ENCODE measurements at places on chromosomes 13 and 19.

DNA sequence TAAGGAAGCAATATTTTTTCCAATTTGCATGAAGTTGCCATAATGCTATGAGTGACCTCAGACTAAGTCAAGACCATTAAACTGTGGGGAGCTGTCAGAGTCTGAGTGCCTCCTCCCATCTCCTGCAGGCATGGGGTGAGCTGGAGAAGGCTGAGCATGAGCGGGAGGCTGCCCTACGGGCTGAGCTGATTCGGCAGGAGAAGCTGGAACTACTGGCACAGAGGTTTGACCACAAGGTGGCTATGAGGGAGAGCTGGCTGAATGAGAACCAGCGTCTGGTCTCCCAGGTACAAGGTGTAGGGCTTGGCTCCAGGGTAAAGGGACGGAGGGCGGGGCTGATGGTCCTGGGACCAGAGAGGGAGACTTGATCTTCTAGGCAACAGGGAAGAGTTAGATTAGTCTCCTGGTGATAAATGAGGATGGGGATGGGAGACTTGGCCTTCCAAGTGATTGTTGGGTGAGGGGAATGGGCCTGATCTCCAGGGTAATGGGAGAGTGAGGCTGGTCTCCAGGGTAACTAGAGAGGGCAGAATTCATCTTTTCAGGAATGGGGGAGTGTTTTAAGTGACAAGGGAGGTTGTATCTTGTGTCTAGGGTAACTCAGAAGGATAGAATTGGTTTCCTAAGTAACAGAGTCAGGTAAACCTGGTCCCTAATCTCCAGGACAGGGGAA is 36.0 kb downstream of the SPTBN4 start:
- no peak for DNase-seq

DNA sequence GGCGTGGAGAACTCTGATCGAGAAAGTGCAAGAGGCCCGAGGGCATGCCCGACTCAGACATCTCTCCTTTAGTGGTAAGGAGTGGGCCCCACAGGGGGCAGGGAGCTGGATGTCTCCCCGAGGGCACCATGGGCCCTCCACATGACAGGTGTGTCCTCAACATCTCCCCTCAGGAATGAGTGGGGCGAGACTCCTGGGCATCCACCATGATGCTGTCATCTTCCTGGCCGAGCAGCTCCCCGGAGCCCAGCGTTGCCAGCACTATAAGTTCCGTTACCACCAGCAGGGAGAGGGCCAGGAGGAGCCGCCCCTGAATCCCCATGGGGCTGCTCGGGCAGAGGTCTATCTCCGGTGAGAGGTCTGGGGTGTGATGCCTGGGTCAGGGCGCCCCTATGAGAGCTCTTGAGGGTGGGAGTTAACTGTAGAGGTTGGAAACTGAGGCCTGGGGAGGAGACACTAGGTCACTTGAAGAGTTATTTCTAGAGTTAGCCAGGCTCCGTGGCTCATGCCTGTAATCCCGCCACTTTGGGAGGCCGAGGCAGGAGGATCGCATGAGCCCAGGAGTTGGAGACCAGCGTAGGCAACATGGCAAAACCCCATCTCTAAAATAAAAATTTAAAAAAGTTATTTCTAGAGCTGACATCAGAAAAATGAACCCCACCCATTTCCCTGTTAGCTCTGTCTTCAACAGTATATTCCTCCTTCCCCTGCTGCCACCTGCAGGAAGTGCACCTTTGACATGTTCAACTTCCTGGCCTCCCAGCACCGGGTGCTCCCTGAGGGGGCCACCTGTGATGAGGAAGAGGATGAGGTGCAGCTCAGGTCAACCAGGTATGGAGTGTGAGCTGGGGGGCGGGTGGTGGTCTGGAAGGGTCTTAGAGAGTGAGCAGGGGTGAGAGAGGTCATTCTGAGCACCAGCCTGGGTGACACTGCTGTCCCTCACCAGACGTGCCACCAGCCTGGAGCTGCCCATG is 5.1 kb downstream of the IGFLR1 start:
- no peak for DNase-seq

- no peak for DNase-seq
Measured at GRCh38 chr13:59566561-59566960, 597.2 kb downstream of the DIAPH3 start.

GRCh38 chr19:35120898-35121297 is 5.3 kb downstream of the FXYD3 start:
- DNase-seq: no peak

GRCh38 chr19:16608290-16608739 is 19.7 kb downstream of the MED26 start:
- no peak for DNase-seq

DNA sequence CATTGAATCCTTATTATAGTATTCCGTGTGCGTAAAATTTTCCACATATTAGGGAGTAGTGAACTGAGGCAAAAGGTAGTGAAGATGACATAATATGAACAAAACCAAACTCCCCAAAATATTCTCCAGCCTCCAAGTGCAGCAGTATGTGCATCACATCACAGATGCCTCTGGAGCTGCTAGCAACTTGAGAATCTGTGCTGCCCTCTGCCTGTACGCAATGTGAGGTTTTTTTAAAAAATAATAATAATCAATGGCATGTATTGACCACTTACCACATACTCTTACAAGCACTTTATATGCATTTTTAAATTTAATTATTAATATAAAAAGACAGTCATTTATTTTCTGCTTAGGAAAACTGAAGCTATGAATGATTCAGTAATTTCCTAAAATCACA is 583.0 kb upstream of the SPRY2 start:
- DNase-seq: no peak

DNA sequence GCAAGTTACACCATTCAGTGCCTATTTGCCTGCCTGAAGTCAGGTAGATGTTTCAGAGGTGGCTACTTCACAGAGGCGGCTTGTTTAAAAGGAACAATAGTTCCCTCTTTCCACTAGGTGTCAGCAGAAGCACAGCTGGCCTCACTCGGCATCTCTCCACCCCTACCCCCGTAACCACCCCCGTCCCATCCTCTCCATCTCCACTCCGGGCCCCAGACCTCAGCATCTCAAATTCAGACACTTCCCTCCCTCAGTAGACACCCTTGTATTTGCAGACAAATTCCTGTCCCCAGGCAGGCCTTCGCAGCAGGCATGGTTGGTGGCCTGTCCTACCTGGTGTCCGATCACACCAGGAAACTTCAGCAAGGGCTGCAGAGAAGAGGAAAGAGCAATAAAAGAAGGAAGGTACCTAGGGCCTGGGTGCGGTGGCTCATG is 9.1 kb upstream of the DPP9 start:
- peak; percentile 48 for DNase-seq

DNA sequence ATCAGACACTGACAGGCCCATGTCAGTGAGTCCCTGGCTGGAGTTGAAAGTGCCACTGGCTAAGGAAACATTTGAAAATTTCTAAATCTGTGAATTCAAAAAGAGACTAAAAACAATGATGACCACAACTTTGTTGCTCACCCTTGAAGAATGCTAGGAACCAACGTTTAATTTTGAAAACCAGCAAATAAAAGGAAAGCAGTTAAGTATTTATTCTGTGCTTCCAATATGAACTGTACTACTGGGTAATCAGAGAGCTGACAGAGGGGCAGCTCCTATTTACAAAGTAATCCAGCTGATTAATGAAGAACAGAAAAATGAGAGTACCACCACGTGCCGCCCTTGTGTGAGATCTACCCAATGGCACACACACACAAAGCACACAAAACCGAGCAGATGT is 44.7 kb upstream of the LATS2 start:
- DNase-seq: no peak

DNA sequence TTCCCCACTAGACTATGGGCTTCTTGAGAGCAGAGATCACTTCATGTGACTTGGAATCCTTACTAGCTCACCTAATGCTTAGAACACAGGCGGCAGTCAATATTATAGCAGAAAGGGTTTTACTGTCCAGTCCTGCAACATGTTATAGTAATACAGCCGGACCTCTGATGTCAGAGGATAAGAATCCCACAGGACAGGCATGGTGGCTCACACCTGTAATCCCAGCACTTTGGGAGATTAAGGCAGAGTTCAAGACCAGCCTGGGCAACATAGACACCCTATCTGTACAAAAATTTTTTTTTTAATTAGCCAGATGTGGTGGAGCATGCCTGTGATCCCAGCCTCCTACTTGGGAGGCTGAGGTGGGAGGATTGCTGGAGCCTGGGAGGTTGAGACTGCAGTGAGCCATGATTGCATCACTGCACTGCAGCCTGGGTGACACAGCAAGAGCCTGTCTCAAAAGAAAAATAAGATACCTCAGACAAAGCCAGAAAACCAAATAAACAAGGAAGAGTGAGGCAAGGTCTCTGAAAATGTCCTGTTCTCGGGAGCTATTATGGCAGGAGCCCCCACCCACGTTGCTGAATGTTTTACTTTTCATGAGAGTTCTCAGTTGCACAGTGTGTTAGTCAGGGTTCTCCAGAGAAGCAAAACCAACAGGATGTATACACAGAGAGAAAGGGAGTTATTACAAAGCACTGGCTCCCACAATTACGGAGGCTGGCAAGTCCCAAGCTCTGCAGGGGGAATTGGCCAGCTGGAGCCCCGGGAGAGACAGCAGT is 100.8 kb downstream of the UBL3 start:
- DNase-seq: no peak

DNA sequence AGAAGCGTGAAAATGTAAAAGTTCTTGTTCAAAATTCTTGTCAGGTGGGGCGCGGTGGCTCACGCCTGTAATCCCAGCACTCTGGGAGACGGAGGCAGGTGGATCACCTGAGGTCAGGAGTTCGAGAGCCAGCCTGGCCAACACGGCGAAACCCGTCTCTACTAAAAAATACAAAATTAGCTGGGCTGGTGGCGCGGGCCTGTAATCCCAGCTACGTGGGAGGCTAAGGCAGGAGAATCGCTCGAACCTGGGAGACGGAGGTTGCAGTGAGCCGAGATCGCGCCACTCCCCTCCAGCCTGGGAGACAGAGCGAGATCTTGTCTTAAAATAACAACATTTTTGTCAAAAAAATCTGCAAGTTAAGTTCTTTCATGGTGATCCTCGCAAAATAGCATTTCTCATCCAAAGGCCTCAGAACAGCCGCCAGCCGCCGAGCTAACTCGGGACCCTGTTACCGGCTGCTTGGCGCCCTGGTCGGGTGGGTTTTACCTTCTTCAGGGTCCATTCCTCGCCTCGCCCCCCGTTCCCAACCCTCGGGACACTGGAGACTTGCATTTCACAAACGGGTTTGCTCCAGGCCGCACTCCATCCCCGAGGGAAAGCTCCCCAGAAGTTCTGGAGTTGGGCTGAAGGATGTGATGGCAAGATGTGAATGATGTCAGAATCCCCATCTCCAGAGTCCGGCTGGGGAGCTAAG is 1.6 kb downstream of the LATS2 start:
- DNase-seq: no peak

DNA sequence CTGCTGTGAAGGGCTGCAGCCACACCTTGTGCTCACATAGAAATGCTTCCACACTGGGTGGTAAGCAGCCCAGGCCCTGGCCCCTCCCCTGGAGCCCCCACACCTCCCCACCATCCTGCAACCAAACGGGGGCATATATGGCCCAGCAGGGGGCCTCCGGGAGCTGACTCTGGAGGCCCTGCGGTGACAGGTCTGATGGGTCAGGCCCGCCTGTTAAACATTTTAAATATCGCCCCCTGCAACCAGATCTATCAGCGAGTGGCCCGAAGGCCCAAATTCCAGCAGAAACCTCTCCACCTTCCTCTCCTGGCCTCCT is 48.0 kb upstream of the KATNAL1 start:
- DNase-seq: no peak

DNA sequence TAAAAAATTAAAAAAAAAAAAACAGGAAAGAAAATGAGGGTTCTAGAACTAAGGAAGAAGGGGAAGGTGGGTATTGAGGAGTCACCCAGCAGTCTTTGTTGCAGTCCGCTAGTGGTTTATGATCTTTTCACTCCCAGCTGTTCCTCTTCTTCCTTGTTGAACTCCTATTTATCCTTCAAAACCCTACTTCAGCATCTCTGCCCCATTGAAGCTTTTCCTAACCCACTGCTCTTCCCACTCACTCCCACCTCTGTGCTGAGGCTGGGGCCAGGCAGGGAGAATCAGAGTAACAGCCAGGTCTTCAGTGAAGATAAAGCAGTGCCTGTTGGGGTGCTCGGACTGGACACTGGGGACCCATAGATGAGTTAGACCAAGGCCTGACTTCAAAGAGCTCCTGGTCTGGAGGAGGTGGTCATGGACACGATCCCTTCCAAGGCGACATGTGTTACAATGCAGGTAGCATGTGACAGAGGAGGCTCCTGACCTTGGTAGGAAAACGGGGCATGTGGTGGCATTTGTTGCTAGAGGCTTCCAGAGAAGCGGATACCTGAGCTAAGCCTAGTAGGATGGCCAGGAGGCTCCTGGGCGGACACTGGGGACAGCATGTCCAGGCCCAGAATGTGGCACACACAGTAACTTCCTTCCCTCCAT is 11.4 kb downstream of the RUVBL2 start:
- DNase-seq: no peak

DNA sequence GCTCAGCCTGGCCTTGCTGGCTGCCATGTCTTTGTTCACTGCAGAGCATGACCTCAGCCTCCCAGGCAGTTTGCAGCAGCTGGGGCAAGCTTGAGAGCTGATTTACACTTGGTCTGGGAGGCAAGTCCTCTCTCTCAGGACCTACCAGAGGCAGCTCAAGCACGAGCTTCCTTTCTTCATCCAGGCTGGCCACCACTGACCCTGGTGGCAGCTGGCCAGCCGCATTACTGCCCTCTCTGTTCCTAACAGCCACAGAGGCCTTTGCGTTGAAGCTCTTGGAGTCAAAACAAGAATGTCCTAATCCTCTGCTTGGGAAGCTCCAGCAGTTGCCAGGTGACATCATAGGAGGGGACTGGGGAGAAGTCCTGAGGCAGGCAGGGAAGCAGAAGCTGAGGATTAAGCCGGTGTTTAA is 85.7 kb downstream of the NUFIP1 start:
- no peak for DNase-seq

DNA sequence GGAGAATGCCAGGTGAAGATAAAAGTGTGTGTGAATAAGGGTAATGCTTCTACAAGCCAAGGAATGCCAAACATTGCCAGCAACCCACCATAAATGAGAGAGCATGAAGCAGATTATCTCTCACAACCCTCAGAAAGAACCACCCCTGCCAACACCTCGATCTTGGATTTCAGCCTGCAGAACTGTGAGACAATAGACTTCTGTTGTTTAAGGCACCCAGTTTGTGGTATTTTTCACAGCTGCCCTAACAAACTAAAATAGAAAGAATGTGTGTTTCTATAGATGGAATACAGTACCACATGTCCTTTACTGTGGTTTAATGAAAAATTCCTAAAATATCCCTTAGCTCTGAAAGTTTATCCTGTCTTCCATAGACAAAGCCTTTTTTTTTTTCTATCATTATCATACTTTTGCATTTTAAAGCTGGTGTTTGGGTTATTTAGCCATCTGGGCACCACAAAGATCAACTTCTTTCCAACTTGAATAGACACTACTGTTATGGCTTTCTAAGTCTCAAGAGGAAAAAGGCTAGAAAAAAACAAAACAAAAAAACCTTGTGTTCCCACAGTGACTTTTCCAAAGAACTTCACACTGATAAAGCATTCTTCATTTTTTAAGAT is 505.6 kb downstream of the KCTD12 start:
- no peak for DNase-seq

All from stimulated activated CD4-positive, alpha-beta T cell treated with anti-CD3 and anti-CD28 coated beads, Interleukin-1b, Interleukin-23, amount 100 ng/mL, for 4 hours (primary cell).